ENCODE measurements at places on chromosomes 4 and X.

DNA sequence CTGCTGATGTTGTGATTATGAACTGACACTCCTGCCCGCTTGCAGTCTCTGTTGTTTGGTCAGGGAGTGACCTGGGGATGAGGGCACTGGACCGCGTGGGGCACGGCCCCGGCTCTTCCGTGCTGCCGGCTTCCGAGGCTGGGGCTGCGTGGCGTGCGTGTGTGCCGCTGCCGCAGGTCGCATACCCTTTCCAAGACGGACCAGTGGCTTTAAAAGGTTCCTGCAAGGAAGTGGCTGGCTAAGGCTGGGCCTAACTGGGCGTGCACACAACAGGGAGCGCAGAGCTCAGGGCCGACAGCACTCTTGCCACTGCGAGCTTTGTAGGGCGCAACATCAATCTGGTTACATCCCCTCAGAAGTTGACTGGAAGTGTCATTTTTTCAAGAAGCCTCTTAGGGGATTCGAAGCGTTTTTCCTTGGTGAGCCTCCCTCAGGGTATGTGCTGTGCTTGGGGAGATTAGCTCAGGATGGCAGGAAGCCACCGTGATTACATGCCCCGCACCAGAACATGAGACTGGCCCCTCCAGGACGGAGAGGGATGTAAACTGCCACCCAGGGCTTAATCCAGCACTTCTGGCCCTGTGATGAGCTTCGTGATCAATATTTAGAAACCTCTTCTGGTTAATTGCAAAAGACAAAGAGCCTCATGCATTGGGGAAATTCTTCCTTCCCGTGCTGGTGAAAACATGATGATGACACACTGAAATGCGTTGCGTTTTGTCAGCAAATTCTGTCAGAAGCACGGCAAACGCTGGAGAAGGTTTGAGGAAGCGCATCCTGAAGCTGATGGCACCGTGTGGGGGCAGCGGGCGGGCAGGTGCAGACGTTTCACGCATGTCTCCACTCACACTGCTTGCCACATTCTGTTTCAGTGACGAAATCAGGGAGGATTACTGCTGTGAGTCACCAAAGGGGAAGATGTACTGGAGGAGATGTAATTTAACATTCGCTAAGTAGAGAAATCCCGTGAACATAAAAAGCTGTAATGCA, 11.1 kb downstream of the MAEA start:
- DNase-seq: no peak

DNA sequence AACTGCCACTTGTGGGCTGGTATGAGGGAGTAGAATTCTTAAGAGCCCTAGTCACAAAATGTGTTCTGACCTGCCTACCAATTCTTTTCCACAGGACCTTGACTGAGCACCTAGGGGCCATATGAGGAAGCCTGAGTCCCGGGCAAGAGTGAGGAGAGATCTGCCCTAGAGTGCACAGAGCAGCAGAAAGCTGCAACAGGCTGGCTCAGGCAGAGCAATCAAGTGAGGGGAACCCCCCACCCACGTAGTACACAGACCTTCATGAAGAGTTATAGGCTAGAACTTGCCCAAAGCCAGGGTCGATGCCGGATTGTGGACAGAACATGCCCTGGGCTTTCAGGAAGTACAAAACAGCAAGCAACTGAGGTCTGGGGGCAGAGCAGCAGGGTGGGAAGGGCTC, 117.0 kb downstream of the SPOCK3 start:
- no peak for DNase-seq

- DNase-seq: peak; percentile 31
Measured at GRCh38 chr4:151117371-151117962, 18.0 kb downstream of the RPS3A start.

- DNase-seq: no peak
Measured at GRCh38 chrX:140141444-140142029, 176.2 kb upstream of the CXorf66 start.

DNA sequence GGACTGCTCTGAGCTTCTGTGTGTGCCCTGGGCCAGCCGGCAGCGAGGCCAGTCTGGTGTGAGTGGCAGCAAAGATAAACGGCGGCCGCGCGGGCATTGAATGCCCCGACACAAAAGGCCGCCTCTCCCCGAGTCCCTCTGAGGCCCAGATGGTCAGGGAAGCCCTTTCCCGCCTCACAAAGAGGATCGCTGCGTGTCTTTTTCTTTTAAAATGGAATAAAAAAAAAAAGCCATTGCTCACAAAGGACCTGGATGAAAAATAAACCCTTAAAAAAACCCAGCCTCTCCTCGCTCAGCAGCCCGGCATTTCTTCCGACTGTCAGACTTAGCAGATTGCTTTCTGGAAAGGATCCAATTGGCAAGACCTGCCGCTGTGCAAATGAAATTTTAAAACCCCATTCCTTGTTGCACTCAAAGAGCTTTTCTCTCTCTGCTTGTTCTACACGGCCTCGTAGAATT, 578.7 kb downstream of the BCOR start:
- DNase-seq: peak; percentile 31

DNA sequence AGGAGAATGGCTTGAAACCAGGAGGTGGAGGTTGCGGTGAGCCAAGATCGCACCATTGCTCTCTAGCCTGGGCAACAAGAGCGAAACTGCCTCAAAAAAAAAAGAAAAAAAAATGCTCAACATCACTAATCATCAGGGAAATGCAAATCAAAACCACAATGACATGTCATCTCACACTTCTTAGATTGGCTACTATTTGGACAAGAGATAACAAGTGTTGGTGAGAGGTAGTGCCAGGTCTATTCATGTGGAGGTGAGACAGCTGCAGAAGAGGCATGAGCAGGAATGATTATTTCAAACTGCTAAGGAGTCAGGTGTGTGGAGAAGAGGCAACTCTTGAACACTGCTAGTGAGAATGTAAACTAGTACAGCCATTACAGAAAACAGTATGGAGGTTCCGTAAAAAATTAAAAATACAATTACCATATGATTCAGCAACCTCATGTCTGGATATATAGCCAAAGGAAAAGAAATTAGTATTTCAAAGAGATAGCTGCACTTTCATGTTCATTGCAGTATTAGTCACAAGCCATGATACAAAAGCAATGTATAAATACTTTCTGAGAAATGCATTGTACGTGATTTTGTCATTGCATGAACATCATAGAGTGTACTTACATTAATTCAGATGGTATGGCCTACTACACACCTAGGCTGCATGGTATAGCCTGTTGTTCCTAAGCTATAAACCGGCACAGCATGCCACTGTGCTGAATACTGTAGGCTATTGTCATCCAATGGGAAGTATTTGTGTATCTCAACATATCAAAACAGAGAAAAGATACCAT, 75.3 kb downstream of the TMEM144 start:
- DNase-seq: no peak

GRCh38 chrX:34343001-34343400, 210.9 kb upstream of the FAM47A start:
- no peak for DNase-seq

GRCh38 chr4:155795991-155796390, 37.2 kb downstream of the GUCY1B1 start:
- no peak for DNase-seq

GRCh38 chr4:156321203-156321602, 367.5 kb upstream of the CTSO start:
- no peak for DNase-seq

DNA sequence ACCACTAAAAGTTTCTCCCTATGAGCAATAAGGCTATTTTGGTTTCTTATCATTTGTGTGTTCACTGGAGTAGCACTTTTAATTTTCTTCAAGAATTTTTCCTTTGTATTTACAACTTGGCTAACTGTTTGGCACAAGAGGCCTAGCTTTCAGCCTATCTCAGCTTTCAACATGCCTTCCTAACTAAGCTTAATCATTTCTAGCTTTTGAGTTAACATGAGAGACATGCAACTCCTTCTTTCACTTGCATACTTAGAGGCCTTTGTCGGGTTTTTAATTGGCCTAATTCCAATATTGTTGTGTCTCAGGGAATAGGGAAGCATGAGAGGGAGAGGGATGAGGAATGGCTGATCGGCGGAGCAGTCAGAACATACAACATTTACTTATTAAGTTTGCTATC, 349.8 kb downstream of the OPHN1 start:
- DNase-seq: no peak

DNA sequence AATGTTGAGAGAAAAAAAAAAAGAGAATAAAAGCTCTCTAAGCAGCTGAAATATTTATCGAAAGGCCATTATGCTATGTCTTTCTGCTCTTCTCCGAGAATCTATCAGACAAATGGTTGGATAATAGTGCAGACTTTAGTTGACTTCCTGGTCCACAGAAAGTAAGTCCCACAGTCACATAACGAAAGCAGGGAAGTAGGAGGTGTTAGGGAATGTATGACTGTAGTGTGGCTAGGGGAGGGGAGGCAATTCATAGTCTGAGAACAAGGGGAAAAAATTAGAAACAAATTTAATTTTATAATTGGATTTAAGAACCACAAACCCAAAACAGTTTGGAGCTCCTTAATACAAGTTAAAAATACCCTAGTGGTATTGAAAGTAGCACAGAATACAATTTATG, 79.7 kb upstream of the VEGFC start:
- no peak for DNase-seq

DNA sequence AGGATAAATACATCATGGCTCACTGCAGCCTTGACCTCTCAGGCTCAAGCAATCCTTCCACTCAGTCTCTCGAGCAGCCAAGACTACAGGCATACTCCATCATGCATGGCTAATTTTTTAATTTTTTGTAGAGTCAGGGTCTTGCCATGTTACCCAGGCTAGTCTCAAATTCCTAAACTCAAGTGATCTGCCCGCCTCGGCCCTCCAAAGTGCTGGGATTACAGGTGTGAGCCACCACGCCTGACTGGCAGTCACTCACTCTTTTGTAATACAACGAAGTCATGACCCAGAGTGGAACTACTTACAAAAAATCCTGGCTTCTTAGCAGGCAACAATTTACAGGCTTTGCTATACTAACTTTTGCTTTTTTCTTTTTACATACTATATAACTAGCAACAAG, 100.7 kb upstream of the MAP3K15 start:
- no peak for DNase-seq

DNA sequence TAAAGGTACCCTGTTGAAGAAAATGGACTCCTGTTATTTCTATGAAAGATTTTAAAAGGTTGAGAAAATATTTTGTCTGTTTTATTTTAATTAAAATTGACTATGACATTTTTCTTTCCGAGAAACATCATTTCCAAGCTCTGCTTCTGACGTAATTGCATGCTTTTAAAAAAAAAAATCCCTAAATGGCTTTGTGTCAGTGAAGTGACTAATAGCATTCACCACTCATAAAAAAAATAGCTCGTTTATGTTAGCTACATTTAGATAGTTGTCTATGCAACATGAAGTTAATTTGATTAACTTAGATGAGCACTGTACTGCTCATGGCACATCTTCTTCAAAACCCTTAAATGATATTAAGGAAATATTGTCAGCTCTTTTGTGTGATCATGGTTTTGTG, 105.1 kb upstream of the KLHL13 start:
- no peak for DNase-seq

DNA sequence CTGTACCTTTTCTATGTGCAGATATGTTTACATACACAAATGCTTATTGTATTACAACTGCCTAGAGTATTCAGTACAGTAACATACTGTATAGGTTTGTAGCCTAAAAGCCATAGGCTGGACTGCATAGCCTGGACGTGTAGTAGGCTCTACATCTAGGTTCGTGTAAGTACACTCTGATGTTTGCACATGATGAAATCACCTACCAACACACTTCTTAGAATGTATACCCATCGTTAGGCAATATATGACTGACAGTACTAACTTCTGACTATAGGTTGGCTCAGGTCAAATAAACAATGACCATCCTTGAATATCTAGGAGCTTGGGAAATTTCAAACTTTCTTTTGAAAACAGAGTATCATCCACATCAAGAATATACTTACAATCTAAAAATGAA, 139.0 kb downstream of the CORIN start:
- no peak for DNase-seq

DNA sequence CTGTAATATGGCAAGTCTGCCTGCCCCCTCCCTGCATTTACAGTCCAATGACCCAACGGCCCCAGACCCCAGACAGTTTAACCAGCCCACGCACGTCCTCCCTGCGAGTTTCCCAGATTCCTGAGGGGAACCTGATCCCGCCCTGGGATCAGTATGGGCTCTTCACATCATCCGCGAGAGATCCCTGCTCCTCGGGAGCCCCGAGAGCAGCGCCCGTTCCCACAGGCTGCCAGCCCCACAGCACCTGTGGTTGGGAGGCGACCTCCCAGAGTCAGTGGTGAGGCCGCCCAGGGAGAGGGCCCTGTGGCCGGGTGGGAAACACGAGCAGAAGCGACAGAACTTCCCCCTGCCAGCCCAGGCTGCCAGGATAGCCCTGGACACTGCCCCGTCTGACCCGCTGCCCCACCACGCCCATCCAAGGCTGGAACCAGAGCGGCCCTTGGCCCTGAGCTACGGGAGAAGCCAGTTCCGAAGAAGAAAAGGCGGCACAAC, 32.8 kb downstream of the TSC22D3 start:
- DNase-seq: no peak

All from NCI-H2081 treated with DMSO at 0.1 percent for 48 hours (cell line).